ENCODE measurements at places on chromosomes 2 and 18. TPM values are rescaled to one million over a fixed set of nuclear protein-coding genes. Genes with fewer than 3 reads are reported as not detected.

RPL37A gene
- 933 TPM for total RNA-seq

STK16 gene
- total RNA-seq, result 10.5 TPM

RGPD4 gene
- total RNA-seq, result not detected

TMEM200C gene
- total RNA-seq, result 1.4 TPM

POMC gene
- 7.7 TPM for total RNA-seq

ARHGEF33 gene
- 4.0 TPM for total RNA-seq

ACOXL gene
- total RNA-seq, result not detected

DTNA gene
- total RNA-seq, result 105 TPM
